ENCODE measurements at places on chromosomes 2 and 18.

GRCh38 chr2:100036793-100037192, 105.6 kb downstream of the AFF3 start:
- DNase-seq, result no peak

- peak; percentile 74 for DNase-seq
Measured at GRCh38 chr2:136116813-136117390, 1.0 kb downstream of the CXCR4 start.

DNA sequence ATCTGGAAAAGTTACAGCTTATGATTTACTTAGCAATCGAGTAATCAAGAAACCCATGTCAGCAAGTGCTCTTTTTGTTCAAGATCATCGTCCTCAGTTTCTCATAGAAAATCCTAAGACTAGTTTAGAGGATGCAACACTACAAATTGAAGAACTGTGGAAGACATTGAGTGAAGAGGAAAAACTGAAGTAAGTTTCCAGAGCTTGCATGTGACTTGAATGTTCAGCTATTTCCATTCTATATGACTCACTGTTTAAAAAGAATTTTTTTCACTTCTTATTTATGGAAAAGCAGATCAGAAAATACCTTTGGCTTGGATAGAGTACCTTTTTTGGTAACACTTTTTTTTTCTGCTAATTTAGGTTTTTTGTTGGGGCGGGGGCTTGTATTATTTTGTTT, 70.7 kb downstream of the PMS1 start:
- DNase-seq, result no peak

DNA sequence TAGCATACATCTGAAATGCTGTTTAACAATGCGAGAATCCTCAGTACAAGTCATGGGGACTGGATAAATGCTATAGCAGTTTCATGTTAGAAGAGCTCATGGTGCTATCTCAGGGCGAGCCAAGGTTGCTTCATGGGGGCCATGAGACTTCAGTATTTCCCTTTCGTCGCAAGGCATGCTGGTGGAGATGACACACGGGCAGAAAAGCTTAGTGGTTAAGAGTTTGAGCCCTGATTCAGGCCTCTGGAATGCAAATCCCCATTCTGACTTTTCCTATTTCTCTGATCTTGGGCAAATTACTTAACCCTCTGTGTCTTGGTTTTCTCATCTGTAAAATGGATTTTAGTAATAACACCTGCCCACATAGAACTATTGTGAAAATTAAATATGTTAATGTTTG, 57.4 kb upstream of the EPHA4 start:
- DNase-seq, result no peak

GRCh38 chr2:108184419-108184818, 55.3 kb upstream of the SULT1C3 start:
- DNase-seq, result no peak

GRCh38 chr2:174798801-174799200, 34.5 kb upstream of the CHRNA1 start:
- no peak for DNase-seq

DNA sequence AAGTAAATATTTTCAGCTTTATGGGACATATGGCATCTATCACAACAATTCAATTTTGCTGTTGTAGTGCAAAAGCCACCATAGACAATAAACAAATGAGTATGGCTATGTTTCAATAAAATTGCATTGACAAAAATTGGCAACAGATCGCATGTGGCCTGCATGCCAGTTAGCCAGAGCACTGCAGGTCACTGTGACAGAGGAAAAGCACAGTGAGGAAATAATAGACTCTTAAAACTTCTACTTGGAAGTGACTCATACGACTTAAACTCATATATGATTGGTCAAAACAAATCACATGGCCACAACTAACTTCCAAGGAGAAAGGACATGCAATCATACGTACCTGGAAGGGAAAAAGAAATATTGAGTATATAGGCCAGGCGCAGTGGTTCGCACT, 44.4 kb downstream of the EXOC6B start:
- DNase-seq, result no peak

GRCh38 chr2:40859617-40860016, 407.7 kb upstream of the SLC8A1 start:
- no peak for DNase-seq

- DNase-seq, result no peak
Measured at GRCh38 chr2:240620149-240620731, 5.0 kb upstream of the GPR35 start.

GRCh38 chr2:26618611-26619010, 22.6 kb downstream of the CIB4 start:
- no peak for DNase-seq

DNA sequence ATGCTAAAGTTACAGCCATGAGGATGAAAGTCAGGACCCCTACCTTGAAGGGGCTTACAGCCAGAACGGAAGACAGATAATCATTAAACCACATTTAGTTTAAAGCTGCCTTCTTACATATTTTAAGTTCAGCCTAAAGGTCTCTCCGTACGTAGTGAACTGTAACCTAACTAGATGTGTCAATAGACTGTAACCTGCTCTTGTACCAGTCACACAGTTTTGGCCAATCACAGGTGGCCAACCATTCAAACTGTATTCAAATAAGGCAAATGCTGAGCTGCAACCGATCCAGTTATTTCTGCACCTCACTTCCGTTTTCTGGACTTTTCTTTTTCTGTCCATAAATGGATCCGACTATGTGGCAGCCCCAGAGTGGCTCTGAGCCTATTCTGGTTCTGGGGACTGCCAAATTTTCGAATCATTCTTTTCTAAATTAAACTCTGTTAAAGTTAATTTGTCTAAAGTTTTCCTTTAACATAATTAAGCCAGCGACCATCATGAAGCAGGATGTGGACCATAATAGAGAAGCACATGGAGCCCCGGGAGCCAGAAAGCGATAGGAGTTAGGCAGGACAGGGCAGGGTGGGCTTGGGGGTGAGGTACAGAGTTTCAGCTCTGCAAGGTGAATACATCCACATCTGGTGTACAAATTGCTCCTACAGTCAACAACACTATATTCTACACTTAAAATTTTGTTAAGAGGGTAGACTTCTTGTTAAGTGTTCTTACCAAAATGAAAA, 48.4 kb upstream of the YPEL5 start:
- no peak for DNase-seq

GRCh38 chr2:133200684-133201421, 367.4 kb downstream of the NCKAP5 start:
- no peak for DNase-seq

- DNase-seq, result no peak
Measured at GRCh38 chr2:191625016-191625415, 52.9 kb upstream of the NABP1 start.

DNA sequence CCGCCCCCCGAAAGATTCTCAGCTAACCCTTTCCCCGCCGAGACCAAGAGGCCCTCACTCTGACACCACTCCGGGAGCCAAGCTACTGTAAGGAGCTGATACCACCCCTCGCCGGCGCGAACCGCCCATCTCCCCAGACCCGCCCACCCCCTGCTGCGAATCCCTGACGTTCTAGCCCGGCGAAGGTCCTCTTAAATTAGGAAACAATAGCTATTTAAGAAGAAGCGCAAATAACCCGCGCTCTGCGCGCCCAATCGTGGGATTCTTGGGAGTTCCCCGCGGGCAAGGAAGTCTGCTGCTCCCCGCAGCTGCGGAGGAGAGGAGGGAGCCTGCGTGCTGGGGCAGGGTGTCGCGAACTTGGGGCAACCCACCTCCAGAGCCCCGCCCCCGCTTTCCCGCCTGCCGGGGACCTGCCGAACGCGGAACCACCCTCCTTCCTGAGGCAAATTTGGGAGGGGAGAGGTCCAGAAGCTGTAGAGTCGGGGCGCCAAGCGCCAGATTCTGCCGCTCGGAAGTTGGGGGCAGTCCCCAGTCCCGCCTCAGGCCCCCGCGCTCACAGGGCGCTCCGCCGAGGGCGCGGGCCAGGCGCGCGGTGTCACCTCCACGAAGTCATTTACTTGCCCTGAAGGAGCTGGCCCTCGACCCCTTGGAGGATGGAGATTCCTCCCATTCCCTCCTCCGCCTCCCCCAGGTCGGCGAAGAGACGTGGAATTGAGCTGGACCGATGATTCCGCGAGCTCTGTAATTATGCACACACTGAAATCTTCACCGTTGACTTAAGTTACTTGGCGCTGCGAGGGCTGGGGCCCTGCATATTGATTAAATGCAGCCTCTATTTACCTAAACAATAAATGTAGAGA, 8.4 kb upstream of the SP9 start:
- DNase-seq, result no peak

DNA sequence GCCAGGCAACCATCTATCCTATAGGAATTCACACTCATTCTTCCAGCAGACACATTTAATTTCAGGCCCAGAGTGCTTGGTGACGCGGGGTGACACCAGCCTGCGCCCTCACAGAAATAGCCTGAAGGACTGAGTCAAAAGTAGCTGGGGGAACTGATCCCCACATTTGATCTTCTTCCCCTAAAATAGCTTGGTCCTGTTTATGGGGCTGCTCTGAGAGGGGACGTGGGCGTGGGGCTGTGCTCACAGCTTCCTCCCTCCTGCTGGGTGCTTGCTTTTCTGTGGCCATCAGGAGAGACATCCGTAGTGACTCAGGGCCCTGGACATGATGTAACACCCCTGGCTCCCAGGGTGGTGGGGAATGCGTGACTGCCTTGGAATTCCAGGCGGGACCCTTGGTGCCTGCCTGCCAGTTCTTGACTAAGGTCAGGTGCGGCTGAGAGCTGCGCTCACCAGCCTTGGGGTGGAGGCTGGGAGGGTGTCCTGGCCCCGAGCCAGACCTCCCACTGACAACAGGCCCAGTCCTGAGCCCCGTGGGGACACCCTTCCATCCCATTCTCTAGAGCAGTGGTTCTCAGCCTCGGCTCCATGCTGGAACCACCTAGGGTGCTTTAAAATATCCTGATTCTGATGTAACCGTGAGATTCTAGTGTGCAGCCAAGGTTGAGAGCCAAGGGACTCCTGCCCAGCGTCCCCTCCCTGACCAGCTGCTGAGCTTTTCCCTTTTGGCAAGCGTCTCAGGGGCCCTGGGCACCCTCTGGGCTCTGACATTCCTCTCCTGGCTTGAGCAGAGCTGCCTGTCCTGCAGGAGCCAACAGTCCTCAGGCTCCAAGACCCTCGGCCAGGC, 47.4 kb upstream of the SMAD7 start:
- DNase-seq, result no peak

DNA sequence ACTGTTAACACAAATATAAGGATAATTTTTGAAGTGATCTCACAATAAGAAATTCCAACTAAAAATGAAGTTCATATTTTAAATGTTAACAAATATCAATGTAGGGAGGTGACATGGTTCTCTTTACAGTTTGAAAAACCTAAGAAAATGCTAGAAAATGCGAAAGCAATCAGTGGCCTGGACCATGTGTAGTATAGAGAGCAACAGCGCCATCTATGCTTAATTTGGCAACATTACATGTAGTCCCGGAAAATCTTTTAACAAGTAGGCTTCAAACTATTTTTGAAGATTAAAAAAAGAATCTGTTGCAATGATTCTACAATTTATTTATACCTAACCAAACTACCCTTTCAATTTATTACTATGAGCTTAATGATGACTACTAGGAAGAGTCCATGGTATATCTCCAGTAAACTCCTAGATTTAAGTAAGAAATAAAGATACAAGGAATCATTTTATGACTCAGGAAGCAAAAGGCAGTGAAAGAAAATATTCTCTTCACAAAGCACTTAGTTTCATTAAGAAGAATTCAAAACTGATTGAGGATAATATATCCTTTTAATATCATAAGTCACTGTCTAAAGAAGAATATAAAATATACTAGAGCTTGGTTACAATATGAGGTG, 33.3 kb downstream of the NDUFA10 start:
- DNase-seq, result no peak

DNA sequence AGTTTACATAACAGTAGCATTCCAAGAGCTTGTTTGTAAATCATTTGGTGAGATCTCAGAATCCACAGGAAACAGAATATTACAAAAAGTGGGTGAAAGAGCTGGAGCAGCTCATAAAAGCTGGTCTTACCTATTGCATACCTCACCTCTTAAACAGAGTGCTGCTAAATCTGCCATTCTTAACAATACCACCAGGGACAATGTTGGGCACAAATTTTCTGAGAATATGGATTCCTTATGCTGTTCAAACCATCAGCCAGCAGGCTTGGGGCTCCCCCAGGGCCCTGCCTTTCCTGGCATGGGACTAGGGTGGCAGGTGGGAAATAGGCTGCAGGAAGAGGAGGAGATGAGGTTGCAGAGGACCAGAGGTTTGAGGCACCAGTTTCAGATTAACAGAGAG, 55.6 kb downstream of the TGFA start:
- DNase-seq, result no peak

GRCh38 chr2:176638167-176639015, 369.1 kb downstream of the MTX2 start:
- DNase-seq, result peak; percentile 18

DNA sequence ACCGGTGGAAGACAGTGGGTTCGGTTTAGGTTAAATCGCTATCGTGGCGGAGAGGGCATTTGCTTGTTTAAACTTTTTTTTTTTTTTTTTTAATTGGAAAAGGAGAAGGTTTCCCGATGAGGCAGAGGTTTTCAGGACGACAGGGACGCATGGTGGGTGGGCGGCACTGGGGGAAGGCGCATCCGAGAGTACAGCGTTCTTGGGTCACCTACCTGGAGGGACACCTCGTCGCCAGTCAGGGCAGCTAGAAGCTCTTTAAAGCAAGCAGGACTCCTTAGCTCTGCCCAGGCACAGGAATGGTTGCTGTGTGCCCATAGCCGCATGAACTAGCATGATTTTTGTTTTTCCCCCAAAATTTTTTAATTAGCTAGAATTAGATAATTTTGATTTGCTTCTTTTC, 437 bp downstream of the LDLRAD4 start:
- no peak for DNase-seq

- DNase-seq, result no peak
Measured at GRCh38 chr2:26642429-26642828, 1.3 kb upstream of the CIB4 start.

DNA sequence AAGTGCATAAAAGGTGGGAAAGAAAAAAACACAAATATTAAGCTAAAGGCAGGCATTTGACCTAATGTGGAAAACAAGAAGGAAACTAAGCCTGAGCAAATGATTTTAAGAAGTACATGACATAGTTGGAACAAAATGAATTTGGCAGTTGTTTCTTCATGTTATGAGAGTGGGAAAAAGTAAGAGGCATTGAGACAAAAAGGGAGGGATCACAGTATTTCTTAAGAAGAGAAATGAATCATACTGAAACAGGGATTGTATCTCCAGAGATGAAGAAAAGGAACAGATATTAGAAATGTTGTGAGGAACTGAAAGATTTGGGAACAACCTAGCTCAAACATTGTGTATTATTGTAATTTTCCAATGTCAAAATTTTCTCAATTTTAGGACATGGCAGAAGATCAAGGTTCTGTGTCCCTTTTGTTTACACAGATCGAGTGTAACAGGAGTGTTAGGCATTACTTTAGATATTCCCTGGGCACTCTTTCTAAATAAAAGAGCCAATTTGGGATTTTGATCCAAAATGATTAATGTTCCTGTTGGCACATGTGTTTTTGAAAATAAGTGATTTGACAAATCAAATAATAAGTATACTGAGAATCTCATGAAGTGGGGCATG, 98.6 kb downstream of the CALCRL start:
- no peak for DNase-seq
